Immature natural killer cell (primary cell): ENCODE measurements at places on chromosomes 2 and 18.

GRCh38 chr2:44957656-44958327 is 16.3 kb downstream of the SIX3 start:
- H3K27ac ChIP-seq: peak overlapping the region; percentile 15
- DNase-seq: no peak
- H3K4me3 ChIP-seq: no peak overlapping the region
- peaks cover 4% of the 10 kb centered on the region for H3K4me1 ChIP-seq
- no peaks in the 10 kb centered on the region for H3K36me3 ChIP-seq

DNA sequence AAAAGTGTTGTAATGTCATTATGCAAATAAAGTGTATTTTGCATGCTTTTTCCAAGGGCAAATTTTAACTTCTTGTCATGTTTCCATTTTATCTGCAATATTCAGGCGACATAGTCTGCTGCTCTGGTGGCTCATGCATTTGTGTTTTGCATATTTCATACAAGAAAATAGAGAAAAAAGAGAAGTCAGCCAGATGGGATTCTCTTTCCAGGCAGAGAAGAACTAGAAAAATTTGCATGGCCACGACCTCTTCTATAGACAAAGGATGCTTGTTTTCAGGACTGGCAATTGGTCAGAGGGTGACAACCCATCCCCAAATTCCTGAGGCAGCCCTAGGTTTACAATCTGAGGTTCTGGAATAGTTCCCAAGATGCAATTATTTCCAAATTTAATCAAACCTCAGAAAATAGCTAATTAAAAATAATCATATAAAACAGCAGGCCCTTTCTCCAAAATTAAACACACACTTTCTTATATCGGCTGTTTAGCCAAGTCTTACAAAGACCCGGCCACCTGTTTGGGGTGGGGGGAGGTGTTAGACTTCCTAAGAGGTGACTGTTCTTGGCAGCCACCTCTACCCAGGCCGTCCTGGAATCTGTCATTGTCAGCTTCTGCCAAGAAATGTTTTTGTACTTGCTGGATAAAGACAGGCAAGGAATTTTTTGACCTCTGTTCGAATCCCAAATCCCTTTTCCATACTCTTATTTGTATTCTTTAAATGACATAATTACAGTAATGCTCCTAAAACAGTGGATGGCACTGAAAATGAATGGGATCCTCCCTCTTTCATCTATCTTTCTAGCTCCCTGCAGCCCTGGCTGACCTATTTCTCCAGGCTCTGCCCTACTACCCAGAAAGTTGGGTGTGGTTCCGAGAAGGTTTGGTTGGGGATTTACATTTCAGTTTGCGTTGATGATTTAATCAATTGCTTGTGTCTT is 20.8 kb upstream of the SOS1 start:
- no peak for DNase-seq
- peaks cover 5% of the 10 kb centered on the region for H3K4me1 ChIP-seq
- no peaks in the 10 kb centered on the region for H3K36me3 ChIP-seq
- no peak overlapping the region for H3K4me3 ChIP-seq

DNA sequence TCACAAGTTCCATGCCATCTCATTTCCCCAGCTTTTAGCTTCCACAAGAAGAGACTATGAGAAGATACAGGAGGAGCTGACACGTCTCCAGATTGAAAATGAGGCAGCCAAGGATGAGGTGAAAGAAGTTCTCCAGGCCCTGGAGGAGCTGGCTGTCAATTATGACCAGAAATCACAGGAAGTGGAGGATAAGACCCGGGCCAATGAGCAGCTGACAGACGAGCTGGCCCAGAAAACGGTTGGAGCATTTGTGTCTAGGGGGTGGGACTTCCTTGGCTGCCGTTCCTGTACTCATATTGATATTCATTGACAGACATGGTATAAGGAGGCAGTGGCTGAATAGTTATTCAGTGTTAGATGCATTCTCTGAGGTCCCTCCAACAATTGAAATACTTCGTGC is 57.2 kb upstream of the LYPD6B start:
- no peak overlapping the region for H3K27ac ChIP-seq
- DNase-seq: no peak
- no peaks in the 10 kb centered on the region for H3K27me3 ChIP-seq

DNA sequence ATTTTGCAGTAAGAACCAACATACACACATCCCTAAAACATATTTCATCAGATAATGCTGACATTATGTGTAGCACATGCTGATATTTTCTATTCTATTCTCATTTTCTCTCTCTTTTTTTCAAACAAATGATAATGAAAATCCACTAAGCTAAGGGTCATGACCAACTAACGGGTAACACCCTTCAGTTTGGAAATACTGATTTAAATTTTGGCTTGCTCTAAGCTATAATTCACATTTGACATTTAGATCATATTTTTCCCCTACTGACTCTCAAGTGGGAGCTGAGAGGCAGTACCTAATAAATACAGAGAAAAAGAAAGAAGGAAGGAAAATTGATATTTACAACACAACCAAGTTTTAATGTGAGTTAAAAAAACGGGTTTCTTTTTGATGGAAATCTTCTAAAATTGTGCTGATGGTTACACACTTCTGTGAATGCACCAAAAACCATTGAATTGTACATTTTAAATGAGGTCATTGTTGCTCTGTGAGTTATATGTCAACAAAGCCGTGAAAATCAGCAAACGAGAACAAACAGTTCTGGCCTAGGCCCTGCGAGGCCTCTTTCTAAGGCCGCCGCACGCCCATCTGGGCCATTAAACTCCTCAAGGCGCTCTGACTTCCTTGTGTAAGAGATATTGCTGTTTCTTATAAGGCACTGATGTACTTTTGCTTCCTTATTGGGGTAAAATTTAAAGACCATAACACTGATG is 124.2 kb downstream of the GALR1 start:
- DNase-seq: no peak
- H3K4me1 ChIP-seq: no peaks in the 10 kb centered on the region
- H3K27ac ChIP-seq: no peak overlapping the region

DNA sequence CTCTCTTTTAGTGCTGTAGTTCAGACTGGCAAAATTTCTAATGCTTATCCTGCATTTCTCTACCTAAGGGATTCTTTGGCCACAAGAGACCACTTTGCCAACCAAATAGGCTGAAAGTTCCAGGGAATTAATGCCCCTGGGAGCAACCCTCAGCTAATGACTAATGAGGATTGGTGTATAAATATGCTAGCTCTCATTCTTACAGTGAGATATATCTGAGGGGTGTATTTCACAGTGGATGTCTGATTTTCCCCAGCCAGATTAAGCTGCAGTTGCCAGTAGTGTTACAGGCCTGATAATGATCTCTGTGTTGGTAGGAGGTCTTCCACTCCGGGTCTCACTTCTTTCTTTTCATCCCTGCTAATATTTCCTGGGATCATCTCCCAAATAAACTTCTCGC is 90.4 kb downstream of the GULP1 start:
- no peak for DNase-seq
- no peaks in the 10 kb centered on the region for H3K4me1 ChIP-seq
- peaks cover 5% of the 10 kb centered on the region for H3K27me3 ChIP-seq
- no peak overlapping the region for H3K4me3 ChIP-seq
- no peak overlapping the region for H3K27ac ChIP-seq

- DNase-seq: no peak
- H3K27ac ChIP-seq: no peak overlapping the region
- H3K4me3 ChIP-seq: no peak overlapping the region
- no peaks in the 10 kb centered on the region for H3K36me3 ChIP-seq
These were observed 63.9 kb downstream of the PRKRA start for GRCh38 chr2:178386986-178387597.

DNA sequence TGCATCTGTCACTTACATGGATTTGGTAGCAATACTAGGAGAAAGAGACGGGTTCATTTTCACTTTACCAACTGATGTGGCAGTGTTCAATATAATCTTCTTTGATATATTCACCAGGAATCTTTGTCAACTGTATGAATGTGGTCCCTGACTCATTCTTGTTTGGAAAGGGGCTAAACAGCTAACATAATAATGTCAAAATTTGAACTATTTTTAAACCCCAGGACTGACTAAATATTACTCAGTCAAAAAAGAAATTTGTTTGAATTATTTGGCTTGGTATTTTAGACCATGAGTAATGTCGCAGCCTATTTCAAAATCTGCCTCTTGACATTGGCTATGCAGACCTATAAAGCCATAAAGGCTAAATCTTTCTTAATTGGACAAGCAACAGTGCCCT is 413.7 kb upstream of the RGPD4 start:
- no peaks in the 10 kb centered on the region for H3K4me1 ChIP-seq
- no peaks in the 10 kb centered on the region for H3K36me3 ChIP-seq
- no peak overlapping the region for H3K27ac ChIP-seq
- H3K4me3 ChIP-seq: no peak overlapping the region

GRCh38 chr2:220185766-220186305 is 558.4 kb downstream of the SLC4A3 start:
- DNase-seq: no peak
- H3K27me3 ChIP-seq: no peaks in the 10 kb centered on the region

- H3K36me3 ChIP-seq: no peaks in the 10 kb centered on the region
- H3K4me3 ChIP-seq: no peak overlapping the region
- no peak for DNase-seq
- H3K27ac ChIP-seq: no peak overlapping the region
These were observed 6.5 kb upstream of the VPS54 start for GRCh38 chr2:64025741-64026140.
